ENCODE measurements at places on chromosomes 6 and 20. TPM values are rescaled to one million over a fixed set of nuclear protein-coding genes. Genes with fewer than 3 reads are reported as not detected.

DNA sequence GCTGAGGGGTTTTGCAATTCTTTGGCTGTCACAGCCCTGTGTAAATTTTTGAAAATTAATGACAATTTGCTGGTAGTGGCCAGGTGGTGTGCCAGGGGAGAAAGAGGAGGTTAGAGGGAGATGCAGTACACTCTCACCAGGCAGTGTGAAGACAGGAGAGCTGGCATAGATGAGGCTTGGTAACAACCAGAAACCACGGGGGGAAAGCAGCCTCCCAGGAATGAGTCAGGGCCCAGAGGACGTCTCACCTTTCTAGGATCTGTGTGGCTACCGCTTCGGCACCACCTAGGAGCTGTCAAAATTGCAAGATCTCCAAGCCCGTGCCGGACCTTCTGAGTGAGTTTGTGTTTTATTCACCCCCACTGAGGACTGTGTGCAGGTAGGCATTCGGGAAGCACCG lies 171.4 kb downstream of the PACRG start:
- DNase-seq: no peak

DNA sequence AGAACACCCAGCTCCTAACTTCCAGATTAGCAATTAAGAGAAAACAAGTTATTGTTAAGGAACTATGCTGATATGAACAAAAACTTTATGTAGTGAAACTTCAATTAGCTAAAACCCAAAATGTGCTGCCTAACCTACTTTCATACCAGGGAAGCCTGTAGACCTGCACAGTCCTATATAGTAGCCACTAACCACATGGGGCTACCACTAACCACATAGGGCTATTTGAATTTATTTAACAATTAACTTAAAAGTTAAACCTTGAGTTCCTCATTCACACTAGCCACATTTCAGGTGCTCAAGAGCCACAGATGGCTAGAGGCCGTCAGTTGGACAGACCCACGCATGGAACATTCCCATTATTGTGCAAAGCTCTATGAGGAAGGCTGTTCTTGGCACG lies 72.4 kb upstream of the LAMP5 start:
- DNase-seq: no peak

- no peak for DNase-seq
Observed at GRCh38 chr6:35474131-35474941, 6.1 kb downstream of the RPL10A start.

Gene NFATC2
- 1.6 TPM for polyA plus RNA-seq

GRCh38 chr6:143543435-143543834 lies 31.9 kb upstream of the FUCA2 start:
- no peak for DNase-seq

Gene BMP6
- polyA plus RNA-seq: 7.4 TPM

Gene NRSN1
- 1.1 TPM for polyA plus RNA-seq

- DNase-seq: no peak
Observed at GRCh38 chr6:7115543-7116231, 7.9 kb downstream of the RREB1 start.

Gene GSTA3
- 0.27 TPM for polyA plus RNA-seq

DNA sequence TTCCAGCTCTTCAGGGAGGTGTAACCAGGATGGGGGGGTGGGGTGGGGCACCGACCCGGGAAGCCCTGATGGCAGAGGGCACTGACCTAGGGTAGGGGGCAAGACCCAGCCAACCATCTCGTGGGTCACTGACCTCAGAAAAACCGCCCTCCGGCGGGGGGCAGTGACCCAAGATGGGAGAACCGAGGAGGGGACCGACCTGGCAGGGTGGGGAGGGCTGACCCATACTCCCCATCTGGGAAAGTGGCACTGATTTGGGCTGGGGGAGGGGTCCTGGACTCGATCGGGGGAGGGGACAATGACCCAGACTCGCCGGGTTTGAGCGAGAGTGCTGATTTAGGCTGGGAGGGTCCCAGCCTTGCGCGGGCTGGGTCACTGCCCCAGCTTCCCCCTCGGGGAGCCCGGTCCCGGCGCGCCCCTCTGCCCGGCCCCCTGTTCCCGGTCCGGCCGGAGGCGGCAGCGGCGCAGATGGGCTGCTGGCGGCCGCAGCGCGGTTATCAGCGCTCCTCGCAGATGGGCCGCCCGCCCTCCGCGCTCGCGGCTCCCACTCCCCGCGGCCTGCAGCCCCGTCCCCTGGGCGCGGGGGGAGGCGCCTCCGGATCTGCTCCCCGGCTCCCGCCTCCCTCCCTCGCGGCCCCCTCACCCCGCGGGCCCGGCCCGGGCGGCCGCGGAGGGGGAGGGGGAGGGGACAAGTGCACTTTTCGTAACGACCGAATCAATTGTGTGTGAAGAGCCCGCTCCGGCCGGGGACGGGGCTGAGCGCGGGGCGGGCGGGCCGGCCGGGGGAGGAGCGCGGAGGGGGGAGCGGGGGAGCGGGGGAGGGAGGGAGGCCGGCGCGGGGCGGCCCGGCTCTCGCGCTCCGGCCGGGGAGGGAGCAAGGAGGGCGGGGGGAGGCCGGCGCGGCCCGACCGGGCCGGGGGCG lies 2.2 kb downstream of the NOL4L start:
- peak; percentile 60 for DNase-seq

DNA sequence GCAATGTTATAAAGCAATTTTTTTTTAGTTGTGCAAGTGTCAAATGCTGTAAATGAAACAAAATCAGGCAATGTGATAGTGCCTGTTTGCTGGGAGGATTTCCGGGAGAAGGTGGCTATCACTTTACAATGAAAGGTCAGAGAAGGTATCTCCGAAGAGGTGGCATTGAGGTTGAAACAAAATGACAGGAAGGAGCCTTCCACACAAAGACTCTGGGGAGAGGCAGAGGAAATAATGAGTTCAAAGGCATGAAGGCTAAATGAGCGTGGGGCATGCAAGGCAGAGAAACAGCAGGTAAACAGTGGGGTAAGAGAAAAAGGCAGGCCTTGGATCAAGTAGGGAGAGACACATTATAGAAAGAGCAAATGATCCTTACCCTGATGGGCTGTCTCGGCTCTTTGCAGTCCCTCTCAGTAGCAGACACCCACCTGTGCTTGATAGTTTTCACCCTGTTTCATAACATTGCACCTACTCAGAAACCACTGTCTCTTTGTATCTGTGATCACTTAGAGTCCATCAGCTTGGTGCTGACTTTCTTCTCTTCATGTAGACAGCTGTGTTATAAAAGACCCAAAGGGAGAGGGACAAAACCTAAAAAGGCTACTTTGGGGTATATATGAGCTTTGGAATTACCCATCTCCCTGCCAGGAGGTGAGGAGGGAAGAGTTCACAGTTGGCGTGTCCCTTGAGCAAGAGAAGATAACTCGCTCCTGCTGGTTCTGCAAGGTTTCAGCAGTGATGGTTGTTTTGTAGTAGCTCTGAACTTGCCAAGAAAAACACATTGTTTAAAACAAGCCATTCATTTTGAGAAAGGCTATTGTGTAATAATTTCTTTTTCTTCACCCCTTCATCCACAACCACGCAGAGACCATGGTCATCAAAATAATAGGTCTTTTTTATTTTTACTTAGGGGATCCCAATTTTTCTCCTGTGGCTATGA lies 22.3 kb downstream of the NRN1 start:
- DNase-seq: no peak
